Hematopoietic multipotent progenitor cell treated with erythropoietin and hydrocortisone succinate and interleukin-3 and kit ligand, for 17 days (in vitro differentiated cells): ENCODE measurements at places on chromosomes 11 and 22.
A peak's percentile ranks its signal among the peaks of the same experiment; 100 is the strongest.

DNA sequence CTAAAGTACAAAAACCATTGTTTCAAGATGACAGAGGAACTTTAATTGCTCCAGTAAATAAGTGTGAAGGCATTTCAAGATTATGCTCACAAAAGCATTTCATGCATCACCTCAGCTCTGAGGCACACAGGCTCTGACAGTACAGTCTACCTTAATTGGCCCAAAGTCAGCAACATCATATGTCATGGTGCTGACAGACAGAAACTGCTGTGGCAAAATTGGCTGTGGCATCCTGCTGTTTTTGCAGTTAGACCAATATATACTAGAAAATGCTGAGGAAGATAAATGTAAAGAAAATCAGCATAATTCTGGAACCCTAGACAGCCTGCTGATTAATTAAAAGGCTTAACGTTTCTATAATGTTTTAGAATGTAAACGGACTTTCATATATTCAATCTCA, 34.9 kb upstream of the PPP2R1B start:
- no peak for DNase-seq

DNA sequence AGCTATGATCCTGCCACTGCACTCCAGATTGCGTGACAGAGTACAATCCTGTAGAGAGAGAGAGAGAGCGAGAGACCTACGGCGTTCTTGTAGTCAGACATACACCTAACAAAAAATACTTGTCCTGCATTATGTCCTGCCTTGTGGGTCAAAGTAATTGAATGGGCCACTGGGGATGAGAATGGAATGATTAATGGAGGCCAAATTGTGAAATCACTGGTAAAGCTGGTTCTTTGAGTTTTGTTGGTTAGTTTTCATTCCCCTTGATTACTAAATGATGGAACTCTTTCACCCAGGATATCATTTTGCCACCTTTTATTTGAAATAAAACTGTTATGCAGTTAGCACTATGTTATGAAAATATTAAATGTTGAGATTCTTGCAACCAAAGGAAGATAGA, 18.7 kb downstream of the GAS2 start:
- no peak for DNase-seq

GRCh38 chr22:43333978-43334377, 9.2 kb downstream of the SCUBE1 start:
- no peak for DNase-seq

DNA sequence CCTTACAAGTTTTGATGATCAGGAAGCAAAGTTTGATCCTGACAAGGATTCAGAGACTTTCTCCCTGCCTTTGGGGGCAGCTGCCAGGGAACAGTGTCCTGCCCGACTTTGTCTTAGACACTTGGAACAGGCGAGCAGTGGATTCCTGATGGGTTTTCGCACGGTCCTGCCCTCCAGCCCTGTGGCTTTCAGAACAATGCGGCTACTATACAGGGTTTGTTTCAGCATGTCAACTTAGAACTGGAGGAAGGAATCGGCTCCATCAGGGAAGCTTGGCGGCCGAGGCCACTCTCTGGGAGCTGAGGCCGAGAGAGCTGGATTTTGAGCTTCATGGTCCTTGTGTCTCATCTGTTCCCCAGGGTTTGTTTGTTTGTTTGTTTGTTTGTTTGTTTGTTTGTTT, 11.5 kb downstream of the ANO1 start:
- DNase-seq: no peak

DNA sequence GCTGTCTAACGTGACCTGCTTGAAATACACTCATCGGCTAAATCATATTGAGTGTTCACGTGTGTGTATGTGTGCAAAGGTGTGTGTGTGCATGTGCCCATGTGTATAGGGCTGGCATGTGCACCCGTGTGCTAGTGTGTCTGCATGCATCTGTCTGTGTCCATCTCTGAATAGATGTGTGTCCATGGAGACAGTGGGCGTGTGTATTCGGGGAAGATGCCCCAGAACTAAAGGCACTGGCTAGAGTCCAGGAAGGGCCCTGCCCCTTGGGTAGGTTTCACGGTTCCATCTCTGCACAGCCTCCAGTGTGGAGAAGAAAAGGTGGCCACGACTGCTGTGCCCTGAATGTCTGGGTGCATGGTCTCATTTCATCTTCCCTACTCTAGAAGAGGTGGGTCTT, 220.3 kb downstream of the MN1 start:
- DNase-seq: no peak

- DNase-seq: no peak
Measured at GRCh38 chr11:20621679-20622078, 22.3 kb downstream of the SLC6A5 start.

DNA sequence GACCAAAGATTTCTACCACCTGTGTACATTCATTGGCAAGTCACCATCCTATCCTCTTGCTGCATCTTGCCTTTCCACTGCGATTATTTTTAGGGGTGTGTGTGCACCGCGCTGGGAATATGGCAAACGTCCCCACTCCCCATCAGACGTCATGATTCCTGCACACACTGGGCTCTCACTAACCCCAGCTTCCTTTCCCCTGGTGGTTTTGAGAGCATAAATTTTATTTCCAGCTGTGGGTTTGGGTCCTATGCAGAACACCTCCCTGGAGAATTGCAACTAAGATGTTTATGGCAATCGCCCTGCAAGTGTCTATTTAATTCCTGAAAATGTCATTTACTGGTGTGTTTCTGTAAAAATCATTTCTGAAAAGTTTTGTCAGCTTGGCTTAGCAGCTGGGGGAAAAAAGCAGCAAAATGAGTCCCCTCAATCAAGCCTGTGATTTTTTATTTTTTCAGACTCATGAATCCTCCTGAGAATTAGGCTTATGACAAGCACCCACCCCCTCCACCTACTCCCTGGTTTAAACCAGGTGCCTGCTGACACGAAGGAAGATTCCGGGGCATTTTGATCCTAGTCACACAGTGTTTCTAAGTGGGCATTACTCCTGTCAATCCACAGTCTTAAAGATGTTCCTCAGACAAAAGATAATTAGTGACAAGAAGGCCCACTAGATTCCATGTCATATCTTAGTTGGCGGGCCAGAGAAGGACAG, 23.8 kb downstream of the UPB1 start:
- DNase-seq: no peak

- DNase-seq: peak; percentile 87
Measured at GRCh38 chr11:9506489-9507276, 45.9 kb downstream of the ZNF143 start.
